Neural progenitor cell (in vitro differentiated cells): ENCODE measurements at places on chromosomes 3 and 15.

- no peak for DNase-seq
Measured at GRCh38 chr3:169454823-169455222, 208.7 kb downstream of the MECOM start.

- DNase-seq, result no peak
Measured at GRCh38 chr15:98744506-98744905, 96.2 kb downstream of the IGF1R start.

- DNase-seq, result no peak
Measured at GRCh38 chr15:56831467-56832005, 86.9 kb upstream of the TCF12 start.

- no peak for DNase-seq
Measured at GRCh38 chr3:37262816-37263393, 88.5 kb upstream of the LRRFIP2 start.

GRCh38 chr15:75167588-75168350, 33.9 kb upstream of the C15orf39 start:
- no peak for DNase-seq

DNA sequence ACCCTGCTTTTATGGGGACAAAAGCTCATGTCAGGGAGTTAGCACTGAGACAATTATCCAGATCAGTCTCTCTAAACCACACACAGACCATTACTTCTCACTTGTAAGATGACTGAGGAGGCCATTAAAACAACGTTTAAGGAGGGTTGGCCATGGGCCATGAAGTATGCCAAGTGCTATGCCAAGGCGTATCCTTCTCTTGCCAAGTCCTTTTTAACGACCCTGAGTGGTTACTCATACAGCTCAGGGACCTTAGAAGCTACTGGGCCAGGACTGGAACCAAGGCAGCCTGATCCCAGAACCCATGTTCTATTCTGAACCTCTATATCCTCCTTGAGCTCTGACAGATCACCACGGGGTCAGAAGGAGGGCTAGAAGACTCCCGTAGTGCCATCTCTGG, 50.0 kb downstream of the NMNAT3 start:
- no peak for DNase-seq

DNA sequence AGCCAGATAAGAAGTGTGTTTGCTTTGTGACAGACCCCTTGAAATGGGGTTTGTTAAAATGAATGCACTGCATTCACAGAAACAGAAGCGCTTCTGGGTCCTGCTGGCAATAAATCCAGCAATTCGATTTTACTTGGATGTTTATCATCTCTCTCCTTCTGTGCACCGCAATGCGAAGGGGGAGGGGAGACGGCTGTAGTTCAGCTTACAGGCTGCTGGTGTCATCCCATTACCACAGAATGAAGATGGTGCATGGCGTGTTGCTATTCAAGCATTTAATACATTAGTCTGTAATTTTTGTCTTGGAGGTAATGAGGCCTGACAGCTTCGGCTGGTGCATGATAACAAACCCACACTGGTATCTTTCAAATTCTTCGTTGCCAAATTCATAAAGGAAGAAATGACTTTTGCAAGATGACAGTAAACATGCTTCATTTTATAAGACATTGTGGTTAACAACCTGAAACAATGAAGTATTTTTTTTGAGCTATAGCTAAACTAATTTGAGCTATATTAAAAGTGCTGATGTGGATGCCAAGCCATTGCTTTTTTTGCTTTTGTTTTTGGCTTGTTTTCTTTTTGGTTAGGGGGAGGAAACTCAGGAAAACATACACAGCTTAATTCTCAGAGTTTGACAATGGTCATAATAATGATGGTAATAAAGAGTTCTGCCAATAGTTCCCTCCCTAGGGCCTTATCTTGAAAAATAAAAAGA, 418.3 kb downstream of the OTOL1 start:
- DNase-seq, result peak; percentile 65

DNA sequence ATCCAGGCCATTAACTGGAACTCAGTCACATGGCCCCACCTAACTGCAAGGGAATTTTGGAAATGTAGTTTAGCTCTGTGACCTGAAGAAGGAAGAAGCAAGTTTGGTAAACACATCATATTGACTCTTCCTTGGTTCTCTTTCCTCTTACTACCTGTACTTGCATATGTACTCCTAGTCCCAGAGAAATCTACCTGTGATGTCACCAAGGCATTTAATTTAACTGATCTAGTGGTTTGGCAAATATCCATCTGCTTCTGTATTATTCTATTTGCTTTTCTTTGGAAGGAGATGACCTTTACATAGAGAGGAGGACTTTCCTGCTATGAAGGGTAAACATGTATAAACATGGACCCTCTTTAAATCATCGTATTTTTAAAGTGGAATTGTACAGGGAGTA, 150.8 kb downstream of the TMEM108 start:
- DNase-seq, result no peak

- DNase-seq, result peak; percentile 43
Measured at GRCh38 chr3:42118762-42119361, 27.7 kb downstream of the TRAK1 start.

DNA sequence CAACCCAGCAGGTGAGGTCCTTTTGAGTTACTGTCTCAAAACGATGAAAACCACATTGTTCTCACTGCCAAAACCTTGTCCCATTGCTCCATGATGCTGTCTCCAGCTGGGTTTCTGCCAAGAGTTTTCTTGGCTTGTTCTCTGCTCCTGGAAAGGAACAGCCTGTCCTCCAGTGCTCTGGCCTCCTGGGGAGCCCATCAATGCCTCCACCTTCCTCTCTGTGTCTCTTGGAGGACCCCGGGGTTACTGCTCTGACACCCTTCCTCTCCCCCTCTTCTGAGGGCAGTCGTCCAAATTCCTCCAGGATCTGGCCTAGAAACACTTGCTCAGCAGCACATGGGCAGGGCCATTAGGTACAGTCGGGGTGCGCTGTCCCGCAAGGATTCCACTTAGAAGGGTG, 63.9 kb upstream of the RGMA start:
- no peak for DNase-seq

DNA sequence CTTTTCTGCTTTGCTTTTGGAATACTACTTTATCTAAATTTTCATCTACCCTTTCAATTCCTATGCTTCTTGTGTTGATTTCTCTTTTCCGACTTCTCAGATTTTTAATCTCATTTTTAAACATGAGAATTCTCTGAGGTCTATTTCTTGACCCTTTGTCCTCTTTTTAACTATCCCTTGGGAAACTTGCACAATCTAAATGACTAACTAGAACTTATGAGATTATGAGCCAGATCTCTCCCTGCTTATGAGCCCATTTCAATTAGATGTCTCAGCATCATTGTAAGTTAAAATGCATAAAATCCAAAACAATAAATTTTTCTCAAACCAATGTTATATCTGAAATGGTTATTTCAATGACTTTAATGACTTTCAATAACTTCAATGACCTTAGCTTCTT, 296.9 kb upstream of the AGTR1 start:
- DNase-seq, result no peak

DNA sequence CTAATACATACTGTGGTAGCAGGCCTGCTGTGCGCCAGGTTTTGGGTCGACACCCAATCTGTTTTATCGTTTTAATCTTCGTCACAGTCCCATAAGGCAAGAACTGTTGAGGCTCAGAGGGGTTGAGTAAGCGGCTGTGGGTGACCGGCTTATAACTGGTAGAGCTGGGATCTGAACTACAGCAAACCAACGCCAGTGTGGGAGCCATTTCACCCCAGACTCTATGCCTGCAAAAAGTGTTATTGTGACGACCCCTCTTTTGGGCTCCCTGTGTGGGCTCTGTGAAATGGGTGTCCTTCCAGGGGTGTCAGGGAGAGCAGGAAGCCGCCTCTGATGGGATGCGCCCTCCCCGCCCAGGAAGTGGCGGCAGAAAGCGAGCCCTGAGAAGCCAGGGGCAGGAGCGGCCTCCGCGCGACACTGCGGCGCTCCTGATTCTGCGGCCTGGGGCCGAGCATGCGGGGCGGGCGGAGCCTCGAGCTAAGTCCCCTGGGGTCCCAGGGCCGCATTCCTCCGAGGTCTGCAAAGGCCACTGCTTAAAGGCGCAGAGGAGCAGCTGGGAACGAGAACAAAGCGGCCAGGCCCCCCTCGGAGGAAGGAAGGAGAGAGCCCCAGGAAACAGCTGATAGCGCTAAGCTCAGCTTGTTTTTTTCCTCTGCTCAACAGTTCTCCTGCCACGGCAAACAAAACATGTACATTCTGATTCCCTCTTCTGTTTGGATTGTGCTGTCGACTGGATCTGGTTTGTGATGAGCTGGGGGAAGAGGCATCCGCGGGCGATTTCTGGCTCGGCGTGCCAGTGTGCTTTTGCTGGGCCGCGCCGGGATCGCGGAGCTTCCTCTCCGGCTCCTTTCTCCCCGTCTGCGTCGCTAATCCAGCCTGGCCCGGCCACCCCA, 33.9 kb downstream of the GRK7 start:
- peak; percentile 96 for DNase-seq
